HL-60 (cell line): ENCODE measurements at places on chromosomes 3 and 15.

DNA sequence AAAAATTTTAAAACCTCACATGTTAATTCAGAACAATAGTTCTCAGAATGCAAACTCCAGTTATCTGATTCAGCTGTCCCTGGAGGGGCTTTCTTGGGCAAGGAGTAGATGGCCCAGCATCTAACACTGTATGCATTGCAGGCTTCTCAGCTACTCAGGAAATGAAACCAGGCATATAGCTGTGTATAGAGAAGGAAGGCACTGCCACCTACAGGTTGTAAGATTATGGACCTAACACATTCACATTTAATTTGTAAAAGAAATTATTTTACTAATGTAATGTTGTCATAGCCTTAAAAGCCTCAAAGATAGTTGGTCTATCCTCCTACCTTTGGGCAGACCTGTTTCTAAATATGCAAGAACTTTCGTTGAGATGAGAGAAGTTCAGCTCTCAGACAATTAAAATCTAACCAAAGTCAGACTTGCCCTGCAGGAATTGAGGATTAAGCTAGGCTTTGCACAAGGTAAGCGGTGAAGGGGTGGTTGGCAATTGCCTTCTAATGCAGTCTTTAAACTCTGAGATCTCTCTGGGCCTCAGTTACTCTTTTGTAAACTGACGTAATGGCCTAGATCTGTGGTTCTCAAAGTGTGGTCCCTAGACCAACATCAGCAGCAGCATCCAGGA lies 132.8 kb upstream of the SLC24A5 start:
- DNase-seq: peak; percentile 15

DNA sequence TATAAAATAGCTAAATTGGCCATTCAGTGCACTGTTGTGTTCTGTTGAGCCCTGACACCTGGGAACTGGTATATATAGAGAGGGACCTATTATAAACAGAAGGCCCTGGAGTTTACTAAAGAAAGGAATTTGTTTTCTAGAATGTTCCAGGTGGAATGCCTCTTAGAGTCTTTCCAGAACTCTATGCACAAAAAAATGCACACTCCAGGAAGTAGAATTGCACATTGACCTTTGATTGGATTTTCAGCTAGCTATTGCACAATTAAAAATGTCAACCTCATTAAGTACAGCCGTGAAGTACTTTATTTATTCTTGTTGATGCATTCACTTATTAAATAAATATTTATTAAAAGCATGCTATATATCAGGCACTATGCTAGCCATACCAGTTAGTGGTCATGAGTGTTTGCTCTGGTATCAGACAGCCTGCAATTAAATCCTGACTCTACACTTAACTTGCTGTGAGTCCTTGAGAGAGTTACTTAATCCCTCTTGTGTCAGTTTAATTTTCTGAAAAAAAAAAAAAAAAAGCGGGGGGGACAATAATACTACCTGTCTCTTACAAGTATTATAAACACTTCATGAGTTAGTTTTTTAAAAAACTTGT lies 40.8 kb downstream of the NDUFB4 start:
- DNase-seq: no peak

DNA sequence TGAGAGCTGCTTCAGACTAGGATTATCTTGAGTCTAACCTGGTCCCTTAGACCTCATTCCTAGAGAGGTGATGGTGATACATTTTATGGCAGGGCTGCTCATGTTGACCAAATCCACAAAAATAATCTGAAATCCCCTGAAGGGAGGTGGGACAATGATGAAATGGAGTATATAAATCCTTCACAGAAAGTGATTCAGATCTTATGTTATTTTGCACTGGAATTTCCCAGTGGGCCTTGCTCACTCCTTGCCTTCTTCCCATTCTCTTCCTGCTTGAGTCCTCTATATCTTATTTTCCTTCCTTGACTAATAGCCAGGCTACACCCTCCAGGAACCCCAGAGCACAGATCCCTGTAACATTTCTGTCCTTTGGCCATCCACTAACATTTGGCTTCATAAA lies 10.4 kb upstream of the TMEM202 start:
- DNase-seq: no peak

DNA sequence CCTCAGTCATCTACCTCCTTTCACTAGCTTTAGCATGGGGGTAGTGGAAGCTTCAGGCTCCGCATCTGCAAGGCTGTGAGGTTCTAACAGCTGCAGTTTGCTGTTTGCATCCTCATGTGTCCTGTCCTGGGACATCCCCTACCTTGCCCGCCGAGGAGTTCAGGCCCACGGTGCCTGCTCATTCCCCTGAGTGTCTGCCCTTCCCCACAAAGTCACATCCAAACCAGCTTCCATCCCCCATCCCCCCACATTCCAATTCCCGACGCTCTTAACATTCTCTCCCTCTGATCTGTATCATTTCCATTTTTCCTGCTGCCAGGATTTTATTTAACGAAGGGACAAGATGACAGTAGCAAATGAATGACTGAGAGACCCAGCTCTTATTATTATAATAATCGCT lies 43.8 kb downstream of the HRH1 start:
- DNase-seq: no peak

DNA sequence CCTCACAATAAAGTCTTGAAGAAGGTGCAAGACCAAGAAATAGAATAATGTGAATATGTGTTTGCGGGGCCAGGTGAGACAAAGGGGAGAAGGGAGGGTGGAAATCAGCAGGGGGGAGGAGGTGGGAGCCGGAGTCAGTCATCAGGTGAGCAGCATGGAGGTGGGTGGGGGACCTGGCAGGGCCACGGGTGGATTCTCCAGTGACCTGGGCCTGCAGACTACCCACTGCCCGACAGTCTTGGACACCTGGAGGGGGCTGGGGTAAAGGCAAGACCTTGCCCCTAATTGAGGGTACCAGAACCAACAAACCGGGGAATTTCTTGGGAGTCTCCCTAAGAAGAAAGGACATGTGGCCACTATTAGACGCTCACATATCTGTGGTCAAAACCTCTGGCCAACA lies 95.8 kb downstream of the CHSY1 start:
- no peak for DNase-seq

- no peak for DNase-seq
Observed at GRCh38 chr15:33068511-33068990, 126.0 kb downstream of the FMN1 start.

DNA sequence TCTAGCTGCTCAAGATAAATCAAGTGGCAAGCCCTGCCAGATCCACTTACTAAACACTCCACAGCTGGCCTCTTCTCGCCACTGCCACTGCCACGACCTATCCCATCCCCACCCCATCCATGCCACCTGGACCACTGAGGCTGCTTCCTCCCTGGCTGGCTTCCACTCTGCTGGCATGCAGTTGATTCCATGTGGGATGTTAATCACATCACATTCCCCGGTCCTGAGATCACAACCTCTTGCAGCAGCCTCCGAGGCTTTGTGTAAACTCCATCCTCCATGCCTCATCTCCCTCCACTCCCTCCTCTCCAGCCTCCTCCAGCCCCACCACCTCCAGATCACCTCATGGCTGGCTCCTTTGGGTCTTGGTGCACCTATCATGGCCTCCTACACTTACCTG lies 7.7 kb downstream of the NCKIPSD start:
- DNase-seq: no peak

- no peak for DNase-seq
Observed at GRCh38 chr3:187783098-187783497, 37.8 kb upstream of the BCL6 start.

DNA sequence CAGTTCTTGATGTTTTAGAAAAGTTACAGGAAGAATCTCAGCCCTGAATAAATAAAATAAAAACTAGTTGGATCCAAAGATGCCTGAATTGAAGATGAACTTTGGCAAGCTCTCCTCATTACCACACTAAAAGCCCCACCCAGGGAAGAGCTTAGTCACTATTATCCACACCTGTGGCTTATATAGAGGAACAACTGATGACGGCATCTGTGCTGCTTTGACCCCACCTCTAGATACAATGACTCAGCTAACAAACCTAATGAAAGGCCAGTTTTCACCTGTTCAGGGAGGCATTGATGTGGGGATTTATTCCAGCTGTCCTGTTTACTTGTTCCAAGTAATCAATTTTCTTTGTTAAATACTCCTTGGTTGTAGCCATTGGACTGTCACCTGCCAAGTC lies 604.7 kb upstream of the EPHA6 start:
- no peak for DNase-seq
